T-helper 17 cell (primary cell): ENCODE measurements at places on chromosomes 6 and 20.
A peak's percentile ranks its signal among the peaks of the same experiment; 100 is the strongest.

- no peak for DNase-seq
Observed at GRCh38 chr6:155832596-155832995, 377.0 kb upstream of the NOX3 start.

- no peak for DNase-seq
Observed at GRCh38 chr6:39172377-39172757, 56.9 kb downstream of the KCNK5 start.

DNA sequence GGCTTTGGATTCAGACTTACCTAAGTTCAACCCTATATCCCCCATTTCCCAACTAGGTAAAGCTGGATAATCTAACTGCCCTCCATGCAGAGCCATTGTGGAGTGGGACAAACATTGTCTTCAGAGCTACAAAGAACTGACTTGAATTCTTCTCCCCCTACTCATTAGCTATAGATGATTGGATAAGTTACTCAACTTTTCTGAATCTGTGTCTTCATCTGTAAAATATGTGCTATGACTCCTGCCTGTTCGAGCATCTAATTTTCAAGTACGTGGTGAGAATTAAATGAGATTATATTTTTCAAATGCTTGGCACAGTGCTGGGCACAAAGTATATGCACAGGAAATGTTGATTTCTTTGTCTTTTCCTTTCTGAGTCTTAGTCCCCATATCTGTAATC lies 240.3 kb upstream of the TCF21 start:
- DNase-seq: no peak

GRCh38 chr20:4661191-4661590 lies 60.5 kb upstream of the PRND start:
- peak; percentile 32 for DNase-seq

- no peak for DNase-seq
Observed at GRCh38 chr6:25369433-25370177, 90.4 kb downstream of the CARMIL1 start.

DNA sequence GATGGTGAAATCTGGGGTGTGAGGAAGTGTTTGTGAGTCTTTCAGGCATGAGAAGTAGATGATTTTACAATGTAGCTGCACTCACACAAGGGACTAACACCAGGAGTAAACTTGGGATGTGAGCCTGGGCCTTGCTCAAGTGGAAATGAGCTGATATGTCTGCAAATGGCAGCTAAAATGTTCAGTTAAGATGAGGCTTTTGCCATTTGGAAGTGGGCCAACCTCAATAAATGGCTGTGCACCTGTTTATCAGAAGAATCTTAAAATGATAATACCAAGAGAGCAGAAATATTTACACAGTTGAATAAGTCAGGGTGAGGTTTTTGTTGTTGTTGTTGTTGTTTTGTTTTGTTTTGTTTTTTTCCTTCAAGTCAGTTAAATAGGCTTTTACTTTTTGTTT lies 25.7 kb upstream of the KLHL31 start:
- DNase-seq: no peak

GRCh38 chr20:44586289-44586911 lies 4.0 kb downstream of the PKIG start:
- DNase-seq: no peak

- DNase-seq: no peak
Observed at GRCh38 chr6:28865401-28866204, 58.2 kb downstream of the TRIM27 start.

DNA sequence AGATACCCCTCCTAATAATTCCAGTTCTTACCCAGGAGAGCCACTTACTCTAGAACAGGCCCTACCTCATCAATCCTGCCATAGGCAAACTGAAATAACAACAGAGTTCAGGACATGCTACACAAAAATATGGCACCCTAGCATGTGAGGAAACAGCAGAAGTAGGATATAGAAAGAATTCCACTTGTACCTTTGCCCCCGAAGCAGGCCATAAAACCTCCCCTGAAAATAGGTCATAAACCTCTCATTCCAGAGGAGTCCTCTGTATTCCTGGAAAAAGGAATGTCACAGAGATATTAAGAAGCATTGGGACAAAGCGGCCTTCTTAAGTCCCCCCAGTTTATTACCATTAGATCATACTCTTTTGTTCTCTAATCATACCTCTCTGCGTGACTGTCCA lies 504.3 kb upstream of the MARCKS start:
- DNase-seq: no peak

GRCh38 chr6:56172144-56172543 lies 75.2 kb downstream of the COL21A1 start:
- DNase-seq: no peak

GRCh38 chr6:17602888-17603287 lies 2.8 kb downstream of the FAM8A1 start:
- no peak for DNase-seq
